NCI-H1105 treated with DMSO at 0.1 percent for 48 hours (cell line): ENCODE measurements at places on chromosomes 2 and 18.

DNA sequence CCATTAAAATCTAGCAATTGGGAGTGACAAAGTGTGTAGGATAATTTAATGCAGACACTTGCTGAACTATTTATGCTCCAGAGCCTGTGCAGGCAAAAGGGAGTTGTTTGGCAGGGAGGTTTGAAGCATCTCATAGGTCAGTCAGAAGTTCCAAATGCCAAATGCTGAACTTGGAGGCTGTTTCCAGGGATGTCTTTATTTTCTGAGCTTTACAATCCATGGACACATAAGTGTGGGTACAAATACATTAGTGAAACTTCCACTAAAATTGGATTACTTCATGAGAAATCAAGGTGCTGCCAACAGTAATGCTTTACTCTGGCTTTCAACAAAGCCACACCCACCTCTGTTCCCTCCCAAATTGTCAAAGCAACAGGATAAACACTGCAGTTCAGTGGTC lies 422.1 kb upstream of the SETBP1 start:
- DNase-seq, result no peak

DNA sequence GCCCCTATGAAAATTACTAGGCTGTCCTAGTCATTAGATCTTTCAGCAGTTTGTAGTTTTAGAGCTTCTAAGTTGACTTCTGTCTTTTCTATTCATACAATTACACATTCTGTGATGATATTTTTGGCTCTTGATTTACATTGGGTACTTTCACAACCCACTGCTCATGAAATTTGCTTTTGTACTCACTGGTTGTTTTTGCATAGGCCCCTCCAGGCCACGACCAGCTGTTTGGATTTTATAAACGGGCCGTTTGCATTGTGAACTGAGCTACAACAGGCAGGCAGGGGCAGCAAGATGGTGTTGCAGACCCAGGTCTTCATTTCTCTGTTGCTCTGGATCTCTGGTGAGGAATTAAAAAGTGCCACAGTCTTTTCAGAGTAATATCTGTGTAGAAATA lies 193.8 kb downstream of the RPIA start:
- DNase-seq, result no peak

- DNase-seq, result no peak
Measured at GRCh38 chr2:223967981-223968380, 10.7 kb downstream of the MRPL44 start.

GRCh38 chr18:22250591-22250996 lies 81.2 kb downstream of the GATA6 start:
- DNase-seq, result no peak

GRCh38 chr2:28232295-28232694 lies 160.4 kb upstream of the FOSL2 start:
- no peak for DNase-seq

GRCh38 chr18:41484069-41484468 lies 471.0 kb upstream of the PIK3C3 start:
- DNase-seq, result peak; percentile 77

DNA sequence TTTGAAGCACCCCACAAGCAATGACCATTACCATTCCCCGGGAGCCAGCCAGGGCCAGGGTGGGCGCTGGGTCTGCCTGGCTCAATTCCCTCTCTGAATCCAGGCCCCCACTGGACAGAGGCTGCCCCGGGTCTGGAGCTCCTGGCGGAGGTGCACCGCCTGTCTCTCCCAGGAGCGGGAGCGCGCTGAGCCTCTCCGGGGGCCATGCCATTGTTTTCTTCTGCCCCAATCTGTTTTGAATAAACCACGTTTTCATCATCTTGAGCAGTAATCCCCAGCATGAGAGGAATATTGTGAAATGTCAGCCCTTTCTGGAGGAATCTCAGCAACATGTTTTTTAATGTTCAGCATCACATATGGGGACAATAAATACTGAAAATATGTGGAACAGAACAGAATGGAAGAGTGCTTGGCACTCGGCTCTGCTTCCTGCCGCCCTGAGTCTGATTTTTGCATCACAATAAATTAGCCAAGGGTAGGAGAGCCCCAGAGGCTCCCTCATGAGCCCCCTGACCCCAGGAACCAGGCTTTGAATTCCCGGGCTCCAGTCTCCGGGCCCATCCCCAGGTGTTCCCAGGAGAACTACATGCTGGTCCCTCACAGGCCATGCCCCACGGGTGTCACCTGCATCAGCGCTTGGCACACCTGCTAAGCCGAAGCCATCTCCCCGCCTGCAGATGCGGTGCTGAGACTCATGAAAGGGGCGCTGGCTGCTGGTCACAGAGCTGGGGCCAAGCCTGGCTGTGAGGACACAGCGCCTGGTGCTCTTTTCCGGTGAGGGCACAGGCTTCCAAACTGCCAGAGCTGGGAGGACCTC lies 88.8 kb downstream of the INHBB start:
- no peak for DNase-seq

- no peak for DNase-seq
Measured at GRCh38 chr18:45525301-45525700, 90.0 kb upstream of the SLC14A2 start.

DNA sequence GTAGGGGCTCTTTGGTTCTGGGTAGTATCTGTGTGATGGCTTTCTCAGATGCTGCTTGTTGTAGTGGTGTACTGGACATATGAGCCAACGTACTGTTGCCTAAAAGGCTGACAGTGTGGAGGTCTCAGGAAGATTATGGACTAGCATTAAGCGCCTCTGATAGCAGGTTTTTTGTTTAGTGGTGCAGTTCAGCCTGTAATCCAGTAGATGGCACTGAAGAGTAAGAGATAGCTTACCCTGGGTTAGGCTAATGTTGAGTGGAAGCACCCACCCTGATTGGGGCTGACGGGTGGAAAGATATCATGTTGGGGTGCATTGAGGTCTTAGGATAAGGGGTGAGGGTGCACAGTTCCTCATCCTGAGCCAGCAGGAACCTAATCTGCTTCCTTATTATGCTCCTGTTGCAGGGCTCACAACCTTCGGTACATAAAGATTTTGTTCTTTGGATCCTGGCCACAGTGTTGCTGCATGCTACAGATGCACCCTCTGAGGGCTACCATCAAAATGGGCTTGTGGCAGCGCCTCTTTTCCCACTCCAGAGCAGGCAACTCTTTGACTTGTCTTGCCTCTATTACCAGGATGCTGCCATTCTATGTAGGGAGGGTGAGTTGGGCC lies 79.6 kb downstream of the MSTN start:
- no peak for DNase-seq

DNA sequence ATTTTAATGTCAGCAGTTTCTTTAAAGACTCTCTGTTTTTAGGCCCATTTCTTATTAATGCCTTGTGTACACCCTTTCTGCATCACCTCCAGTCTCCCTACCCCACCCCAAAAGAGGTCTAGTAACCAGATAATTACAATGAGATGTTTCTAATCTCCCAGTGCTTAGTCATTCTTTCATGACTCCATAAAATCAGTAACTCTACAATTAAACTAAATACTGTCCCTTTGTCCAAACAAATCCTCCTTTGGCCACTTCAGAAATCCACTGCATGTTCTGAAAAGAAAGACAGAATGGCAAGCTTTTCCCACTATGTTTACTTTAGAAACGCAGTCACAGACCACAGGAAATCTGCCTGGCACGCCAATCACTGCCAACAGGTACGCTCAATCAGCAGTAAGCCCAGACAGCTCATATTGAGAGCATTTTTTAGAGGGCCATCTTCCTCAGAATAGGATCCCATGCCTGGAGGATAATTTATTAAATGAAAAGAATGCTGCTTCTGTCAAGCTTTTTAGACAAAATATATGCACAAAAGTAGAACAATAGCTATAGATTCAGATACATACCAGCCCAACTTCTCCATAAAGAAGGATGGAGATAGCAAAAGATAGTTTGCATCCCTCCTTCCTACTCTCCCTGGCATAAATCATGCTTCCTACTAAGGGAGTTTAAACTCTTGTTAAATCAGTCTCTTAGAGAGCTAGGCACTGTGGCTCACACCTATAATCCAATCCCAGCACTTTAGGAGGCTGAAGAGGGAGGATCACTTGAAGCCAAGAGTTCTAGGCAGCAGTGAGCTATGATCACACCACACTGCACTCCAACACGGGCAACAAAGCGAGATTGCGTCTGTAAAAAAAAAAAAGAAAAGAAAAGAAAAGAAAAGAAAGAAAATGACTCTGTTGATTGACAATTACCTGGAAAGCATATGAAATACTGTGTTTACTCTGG lies 14.6 kb downstream of the CLASP1 start:
- DNase-seq, result peak; percentile 18

DNA sequence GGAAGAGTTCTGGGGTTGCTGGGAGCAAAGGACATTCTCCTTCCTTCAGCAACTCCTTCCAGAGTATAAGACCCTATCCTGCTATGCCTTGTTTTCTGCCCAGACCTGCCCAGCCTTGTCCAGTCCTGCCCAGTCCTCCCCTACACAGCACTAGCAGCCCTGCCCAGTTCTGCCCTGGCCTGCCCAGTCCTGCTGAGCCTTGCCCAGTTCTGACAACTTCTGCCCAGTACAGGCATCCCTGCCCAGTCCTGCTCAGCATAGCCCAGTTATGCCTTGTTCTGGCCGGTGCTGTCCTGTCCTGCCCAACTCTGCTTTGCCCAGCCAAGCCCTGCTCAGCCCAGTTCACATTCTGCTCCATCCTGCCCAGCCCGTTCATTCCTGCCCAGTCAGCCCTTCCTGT lies 44.9 kb upstream of the ALK start:
- no peak for DNase-seq

- no peak for DNase-seq
Measured at GRCh38 chr2:55090702-55091101, 40.5 kb upstream of the RTN4 start.

DNA sequence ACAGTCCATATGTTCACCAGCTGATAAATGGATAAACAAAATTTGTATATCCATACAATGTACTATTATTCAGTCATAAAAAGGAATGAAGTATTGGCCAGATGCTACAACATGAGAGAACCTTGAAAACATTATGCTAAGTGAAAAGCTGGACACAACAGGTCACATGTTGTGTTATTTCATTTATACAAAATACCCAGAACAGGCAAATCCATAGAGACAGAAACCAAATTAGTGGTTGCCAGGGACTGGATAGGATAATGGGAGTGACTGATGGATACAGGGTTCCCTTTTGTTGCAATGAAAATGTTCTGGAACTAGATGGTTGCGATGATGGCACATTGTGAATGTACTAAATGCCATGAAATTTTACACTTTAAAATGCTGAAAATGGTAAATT lies 10.2 kb upstream of the PCARE start:
- no peak for DNase-seq

DNA sequence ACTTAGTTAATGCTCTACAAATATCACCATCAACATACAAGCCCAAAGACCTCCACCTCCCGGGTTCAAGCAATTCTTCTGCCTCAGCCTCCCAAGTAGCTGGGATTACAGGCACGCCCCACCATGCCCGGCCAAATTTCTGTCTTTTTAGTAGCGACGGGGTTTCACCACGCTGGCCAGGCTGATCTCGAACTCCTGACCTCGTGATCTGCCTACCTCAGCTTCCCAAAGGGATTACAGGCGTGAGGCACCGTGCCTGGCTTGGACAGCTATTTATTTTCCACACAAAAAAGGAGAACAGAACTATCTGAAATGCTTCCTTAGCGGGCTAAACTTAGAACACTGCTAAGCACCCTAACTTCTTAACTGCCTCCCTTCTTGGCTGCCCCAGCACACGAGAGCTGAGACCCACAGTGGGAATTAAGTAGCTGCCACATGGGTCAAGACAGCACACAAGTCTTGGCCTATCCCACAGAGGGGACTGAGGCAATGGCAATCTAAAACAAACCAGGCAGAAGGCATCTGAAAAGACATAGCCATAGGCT lies 24.8 kb downstream of the CYTIP start:
- DNase-seq, result no peak

DNA sequence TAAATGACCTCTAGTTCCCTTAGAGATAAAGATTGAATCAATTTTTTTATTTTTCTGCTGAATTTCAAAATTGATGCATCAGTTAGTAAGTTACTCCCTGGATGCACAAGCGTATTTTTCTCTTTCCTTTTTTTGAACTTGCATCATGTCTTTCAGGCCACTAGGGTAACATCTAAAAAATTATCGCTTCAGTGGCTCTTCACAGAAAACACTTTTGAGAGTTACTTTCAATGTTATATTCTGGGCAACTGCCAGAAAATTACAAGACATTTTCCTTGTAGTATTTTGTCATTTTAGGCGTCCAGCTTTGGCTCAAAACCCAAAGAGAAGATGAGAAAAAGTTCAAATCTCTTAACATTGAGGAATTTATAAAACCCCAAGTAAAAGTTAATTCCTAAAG lies 59.8 kb downstream of the DSEL start:
- no peak for DNase-seq

DNA sequence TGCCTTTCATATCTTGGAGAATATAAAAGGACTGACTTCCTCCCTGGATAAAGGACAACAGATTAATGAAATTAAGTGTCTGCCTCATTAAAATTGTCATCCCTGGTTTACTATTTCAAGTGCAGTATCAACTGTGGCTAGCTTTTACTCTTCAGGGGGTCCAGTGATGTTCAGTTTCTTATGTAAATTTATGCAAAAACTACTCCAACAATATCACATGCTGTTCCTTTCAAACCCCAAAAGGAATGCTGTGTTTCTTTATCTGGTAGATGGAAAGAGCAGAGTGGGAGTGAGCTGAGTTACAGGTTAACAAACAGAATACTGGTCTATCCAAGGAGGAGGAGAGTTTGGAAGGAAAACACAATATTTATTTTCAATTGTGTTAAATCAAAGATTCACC lies 283.7 kb upstream of the VWC2L start:
- DNase-seq, result no peak

DNA sequence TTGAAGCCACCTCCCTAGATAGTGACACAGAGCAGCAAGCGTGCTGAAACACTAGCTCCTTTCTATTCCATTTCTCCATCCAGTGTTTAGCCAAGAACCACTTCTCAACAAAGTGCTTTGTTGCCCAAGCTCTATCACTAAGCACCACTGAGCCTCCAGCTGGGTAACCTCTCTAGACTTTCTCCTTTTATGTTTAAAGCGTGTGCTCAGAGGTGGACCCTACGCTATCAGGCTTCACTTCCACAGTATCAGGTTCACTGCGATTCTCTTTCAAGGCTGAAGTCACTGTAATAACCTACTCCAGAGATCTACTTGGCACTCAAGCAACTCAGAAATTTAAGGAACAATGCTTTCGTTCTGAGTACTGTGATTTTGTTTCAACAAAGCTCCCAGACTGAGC lies 197.9 kb downstream of the LNPK start:
- DNase-seq, result no peak

GRCh38 chr2:210442878-210443277 lies 33.7 kb downstream of the LANCL1 start:
- DNase-seq, result no peak

GRCh38 chr2:181746844-181747243 lies 66.5 kb upstream of the NEUROD1 start:
- no peak for DNase-seq

- DNase-seq, result no peak
Measured at GRCh38 chr2:86319700-86320580, 17.5 kb downstream of the REEP1 start.

- no peak for DNase-seq
Measured at GRCh38 chr2:20640411-20641122, 10.3 kb downstream of the HS1BP3 start.

DNA sequence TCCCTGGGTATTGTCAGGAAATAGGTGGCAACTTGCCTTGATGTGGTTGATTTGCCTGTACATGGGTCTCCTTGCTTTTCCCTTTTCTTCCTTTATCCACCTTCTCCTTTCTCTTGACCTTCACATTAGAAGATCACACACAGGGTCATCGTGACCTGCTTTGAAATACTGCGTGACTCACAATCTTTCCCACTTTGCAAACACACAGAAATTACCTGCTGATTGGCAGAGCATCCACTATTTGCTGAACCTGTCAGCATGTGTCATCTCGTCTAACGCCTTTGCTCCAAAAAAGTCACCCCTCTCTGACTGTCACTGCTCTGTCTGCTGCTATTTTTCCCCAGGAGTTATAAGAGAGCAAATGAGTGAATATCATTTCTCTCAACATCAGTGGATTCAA lies 60.8 kb downstream of the MYO3B start:
- peak; percentile 3 for DNase-seq
